ENCODE measurements at places on chromosomes 4 and X.

DNA sequence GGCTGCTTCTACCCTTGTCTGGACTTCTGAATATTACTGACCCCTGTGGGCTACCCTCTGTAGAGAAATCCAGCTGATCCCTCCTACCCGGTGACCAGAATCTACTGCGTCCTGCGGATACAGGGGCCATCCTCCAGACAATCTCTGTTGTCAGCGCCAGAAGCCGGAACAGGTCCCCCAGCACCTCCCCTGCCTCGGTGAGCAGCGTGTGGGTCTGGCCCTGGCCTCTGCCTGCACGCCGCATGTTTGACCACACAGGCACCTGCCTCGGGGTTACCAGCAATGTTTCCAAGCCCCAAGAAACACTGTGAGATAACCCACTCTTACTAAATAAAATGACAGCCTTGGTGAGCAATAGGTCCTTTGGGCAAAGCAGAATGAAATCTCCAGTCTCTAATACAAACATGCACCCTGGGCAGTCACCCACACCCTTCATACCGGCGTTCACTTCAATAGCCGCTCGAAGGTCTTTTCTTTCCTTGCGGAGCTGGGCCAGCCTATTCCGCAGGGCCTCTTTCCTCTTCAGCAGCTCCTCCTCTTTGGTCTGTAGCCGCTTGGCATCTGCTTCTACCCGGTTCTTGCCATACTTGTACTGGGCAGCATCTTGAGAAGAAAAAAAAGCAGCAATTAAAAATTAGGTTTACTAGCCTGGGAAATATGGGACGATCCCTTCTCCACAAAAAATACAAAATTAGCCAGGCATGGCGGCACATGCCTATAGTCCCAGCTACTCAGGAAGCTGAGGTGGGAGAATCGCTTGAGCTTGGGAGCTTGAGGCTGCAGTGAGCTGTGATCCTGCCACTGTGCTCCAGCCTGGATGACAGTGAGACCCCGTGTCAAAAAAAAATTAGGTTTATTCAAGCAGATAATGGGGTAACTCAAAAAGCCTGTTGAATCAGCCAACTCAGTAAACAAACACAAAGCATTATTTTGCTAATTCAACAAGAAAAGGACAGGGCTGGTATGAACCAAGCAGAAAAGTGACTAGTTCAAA, 165.1 kb downstream of the AFAP1 start:
- DNase-seq: no peak

GRCh38 chr4:69095301-69095731, 958 bp upstream of the UGT2B7 start:
- no peak for DNase-seq

GRCh38 chr4:81919223-81919622, 447.5 kb upstream of the RASGEF1B start:
- DNase-seq: no peak

DNA sequence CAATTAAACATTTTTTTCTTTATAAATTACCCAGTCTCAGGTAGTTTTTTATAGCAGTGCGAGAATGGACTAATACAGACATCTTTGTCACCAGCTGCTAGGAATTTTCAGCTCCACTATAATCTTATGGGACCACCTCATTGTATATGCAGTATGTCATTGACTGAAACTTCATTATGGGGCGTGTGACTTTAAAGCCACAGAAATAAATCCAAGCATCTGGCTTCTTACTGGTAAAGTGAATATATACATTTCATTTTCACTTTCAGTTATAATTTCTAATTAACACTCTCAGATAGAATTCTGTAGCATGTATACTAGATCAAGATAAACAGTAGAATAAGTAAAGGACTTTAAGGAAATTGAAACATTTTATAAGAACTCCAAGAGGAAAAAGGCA, 21.9 kb downstream of the IL15 start:
- DNase-seq: no peak

GRCh38 chr4:66972087-66972486, 573.2 kb downstream of the CENPC start:
- no peak for DNase-seq

DNA sequence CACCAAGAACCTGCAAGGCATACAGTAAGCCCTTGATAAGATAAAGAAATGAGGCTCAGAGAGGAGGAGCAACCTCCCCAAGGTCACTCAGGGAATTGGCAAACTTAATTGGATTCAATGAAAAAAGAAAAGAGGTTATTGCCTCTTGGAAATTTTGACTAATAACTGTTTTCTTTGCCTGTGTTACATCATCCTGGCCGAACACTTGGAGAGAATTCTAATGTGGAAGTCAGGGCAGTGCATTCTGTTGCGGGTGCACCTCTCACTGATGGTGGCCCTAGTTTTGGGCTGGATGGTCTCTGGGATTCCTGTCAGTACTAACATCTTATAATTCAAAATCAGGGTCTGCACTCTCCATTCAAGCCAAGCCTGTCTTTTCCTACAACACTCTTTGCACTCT, 186.2 kb upstream of the BCOR start:
- no peak for DNase-seq

DNA sequence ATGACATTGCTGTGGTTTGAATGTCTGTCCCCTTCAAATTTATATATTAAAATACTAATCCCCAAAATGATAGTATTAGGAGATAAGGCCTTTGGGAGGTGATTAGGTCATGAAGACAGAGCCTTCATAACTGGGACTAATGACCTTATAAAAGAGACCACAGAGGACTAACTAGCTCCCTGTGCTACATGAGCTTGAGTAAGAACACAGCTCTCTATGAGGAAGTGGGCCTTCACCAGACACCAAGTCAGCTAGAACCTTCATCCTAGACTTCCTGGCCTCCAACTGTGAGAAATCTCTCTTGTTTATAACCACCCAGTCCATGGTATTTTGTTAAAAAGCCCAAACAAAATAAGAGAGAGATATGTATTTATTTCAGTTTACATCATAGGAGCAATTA, 242.2 kb upstream of the CTSO start:
- DNase-seq: peak; percentile 25

DNA sequence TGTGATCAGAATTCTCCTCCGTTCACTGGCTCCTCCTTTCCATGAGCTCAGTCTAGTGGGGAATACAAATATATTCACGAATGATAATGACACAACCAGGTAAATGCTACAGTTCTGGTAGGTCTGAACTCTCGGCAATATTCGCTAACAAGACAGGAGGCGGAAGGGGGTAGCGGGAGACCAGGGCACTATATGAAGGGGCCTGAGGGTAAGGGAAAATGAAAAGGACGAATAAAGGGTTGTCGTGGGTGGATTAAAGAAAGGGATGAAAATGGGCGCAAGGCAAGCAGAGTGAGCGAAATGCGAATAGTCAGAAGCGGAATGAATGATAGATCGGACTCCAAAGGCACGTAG, 743 bp downstream of the NKAP start:
- no peak for DNase-seq

DNA sequence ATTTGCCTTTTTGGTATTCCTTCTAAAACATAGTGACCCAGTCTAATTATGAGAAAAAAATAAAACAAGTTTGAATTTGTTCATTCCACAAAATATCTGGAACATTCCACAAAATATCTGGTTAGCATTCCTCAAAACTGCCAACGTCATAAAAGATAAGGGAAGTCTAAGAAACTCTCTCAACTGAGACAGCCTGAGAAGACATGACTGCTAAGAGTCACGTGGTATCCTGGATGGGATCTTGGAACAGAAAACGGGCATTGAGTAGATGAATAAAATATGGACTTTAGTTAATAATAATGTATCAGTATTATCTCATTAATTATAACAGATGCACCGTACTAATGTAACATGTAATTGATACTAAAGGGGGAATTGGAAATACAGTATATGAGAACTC, 280.9 kb downstream of the ARAP2 start:
- no peak for DNase-seq

DNA sequence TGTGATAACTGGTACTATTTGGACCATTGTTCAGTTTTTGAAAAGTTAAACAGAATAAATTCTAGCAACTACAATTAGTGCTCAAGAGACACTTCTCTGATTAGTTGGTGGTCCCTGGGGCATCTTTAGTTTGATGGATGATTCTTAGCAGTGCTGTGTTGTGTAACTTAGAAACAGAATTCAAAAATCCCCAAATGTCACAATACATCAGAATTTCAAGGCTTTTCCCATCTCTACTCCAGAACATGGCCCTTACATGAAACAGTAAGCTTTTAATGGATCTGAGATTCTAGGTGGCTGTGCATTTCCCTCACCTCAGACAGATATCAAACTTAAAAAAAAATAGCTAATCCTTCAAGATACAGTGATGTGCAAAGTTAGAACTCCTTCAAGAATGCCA, 104.4 kb upstream of the CXCL13 start:
- DNase-seq: no peak

GRCh38 chr4:42995343-42995944, 102.9 kb downstream of the GRXCR1 start:
- DNase-seq: no peak

- no peak for DNase-seq
Measured at GRCh38 chrX:57977992-57978391, 67.7 kb upstream of the ZXDA start.

- DNase-seq: no peak
Measured at GRCh38 chrX:110086916-110087484, 84.1 kb downstream of the TMEM164 start.

DNA sequence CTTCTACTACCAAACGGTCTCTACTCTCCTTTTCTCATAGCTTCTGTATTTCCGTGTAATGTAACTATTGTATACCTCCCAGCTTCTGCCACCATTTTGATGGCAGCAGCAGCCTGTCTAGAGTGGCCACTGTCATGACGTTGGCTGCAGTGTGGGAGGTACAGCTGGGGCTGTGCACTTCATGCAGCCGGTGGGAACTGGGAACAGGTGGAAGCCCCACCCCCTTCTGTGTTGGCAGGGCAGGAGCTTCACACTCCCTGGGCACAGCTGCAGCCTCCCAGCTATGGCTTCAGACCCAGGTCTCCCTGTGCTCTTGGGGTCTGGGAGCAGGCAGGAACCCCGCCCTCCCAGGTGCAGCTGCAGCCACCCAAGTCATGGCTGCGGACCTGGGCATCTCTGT, 49.8 kb upstream of the SEC24B start:
- DNase-seq: no peak

- no peak for DNase-seq
Measured at GRCh38 chr4:90007494-90008167, 113.0 kb downstream of the MMRN1 start.

- DNase-seq: no peak
Measured at GRCh38 chrX:110667706-110668105, 127.9 kb downstream of the CHRDL1 start.

- no peak for DNase-seq
Measured at GRCh38 chr4:115228851-115229250, 115.4 kb upstream of the NDST4 start.

DNA sequence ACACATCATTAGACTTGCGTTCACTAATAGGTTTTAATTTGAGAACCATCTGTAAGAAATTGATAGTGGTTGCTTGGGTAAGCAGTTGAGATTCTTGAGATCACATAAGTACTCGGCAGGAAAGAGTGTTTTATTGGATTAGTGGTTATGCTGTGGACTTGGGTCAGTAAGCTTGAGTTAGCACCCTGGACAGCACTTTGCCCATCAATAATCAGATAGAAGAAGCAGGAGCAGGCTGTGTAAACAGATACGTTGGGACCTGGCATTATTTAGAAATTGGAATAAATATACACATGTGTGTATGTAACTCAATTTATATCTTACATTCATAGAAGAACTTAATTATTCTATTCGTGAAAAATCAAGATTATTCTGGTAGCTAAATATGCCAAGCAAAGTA, 357.5 kb upstream of the SMIM31 start:
- DNase-seq: no peak

DNA sequence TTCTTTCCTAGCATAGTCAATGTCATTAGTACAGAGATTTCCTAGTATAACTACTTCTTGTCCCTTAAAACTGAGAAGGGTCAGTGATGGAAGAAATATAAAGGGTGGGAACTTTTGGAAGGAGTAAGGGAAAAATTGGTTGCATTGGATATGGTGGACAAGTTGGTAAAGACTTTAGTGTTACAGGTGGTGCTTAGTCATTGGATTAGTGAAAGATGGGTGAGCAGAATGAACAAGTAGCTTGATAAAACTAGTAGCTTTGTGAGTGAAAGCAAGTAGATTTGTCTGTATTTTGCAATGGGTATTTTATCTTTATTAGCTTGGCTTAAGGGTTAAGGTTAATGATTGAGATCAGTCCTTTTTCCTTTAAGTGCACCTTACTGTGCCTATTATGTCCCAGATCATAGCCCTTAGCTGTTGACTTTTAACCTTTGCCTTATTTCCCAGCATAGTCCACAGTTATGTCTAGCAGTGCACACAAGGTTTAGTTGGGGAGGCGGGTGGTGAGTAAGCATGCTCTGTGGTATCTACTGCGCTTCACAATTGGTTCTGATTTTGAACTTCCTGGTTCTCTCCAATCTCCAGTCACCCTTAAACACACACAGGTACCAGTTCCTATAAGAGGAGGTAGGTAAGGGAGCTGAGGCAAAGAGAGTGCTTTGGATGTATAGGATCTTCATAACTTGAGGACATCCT, 9.5 kb downstream of the WDR44 start:
- no peak for DNase-seq

GRCh38 chr4:187711586-187711985, 284.0 kb upstream of the ZFP42 start:
- DNase-seq: no peak

DNA sequence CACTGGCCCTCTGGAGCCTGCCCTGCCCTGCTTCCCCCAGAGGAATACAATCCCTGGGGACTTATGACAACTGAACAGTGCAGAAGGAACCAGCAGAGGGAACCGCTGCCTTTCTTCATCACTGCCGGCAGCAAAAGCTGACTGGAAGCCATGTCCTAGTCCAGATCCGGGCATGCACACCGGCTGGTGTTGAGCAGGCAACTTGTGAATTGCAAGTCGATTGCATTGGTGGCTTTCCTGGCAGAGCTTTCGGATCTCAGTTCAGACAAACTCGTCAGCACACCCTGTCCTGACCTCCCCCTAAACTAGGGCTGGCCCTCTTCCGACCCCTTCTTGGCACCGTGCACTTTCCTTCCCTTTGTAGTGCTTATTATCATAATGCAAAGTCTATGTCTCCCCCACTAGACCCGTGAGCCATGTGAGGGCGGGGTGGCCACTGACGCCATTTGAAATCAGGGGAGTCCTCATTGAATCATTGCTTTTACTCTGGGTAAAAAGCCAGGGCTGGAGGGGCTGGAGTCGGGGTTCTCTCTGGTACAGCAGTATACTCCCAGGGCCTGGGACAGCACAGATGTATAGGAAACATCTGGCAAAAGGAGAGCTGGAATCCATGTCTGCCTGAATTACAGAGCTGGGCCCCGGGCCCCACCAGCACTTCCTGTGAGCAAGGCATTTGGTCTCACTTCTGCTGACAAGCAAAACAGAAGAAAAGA, 1.8 kb downstream of the ARHGAP4 start:
- DNase-seq: peak; percentile 33

- peak; percentile 44 for DNase-seq
Measured at GRCh38 chr4:123397144-123398065, 810 bp downstream of the SPRY1 start.

DNA sequence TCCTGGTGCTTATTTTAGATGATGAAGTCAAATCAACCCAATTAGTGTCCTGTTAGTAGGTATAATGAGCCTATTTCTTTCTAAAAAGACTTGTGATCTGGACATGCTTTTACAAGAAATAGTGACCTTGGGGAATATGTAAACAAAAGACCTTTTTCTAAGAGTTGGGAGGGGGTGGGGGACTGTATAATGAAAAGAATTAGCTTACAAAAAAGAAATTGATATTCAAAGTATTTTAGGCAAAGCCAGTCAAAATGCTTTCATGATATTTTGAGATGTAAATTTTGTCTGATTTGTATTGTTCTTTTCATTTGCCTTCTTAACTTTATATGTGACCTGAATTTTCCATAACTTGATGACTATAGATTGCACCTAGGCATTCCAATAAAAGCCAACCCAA, 114.6 kb downstream of the DCTD start:
- no peak for DNase-seq
